ENCODE measurements at places on chromosomes 5 and 9.

DNA sequence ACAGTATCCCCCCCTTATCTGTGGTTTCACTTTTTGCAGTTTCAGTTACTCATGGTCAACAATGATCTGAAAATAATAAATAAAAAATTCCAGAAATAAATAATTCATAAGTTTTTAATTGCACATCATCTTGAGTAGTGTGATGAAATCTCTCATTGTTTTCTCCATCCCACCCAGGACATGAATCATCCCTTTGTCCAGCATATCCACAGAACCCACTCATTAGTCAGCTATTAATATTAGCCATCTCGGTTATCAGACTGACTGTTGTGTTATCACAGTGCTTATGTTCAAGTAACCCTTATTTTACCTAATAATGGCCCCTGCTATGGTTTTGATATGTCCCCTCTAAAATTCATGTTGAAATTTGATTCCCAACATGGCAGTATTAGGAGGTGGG lies 40.7 kb downstream of the FAM114A2 start:
- no peak for DNase-seq

DNA sequence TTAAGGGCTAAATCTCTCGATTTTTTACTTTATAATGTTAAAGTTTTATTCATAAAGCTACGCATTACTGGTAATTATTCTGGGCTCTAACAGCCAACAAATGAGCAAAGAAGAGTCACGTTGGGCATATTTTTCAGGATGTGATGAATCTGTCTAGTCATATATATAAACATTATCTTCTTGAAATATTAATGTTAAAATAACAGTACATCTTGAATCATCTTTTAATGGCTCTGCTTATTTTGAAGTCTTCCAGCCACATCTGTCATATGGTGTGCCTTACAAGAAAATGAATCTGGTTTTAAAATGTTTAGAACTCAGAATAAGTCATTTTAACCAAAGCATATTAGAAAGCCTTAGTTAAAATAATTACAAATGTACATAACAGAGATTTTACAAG lies 96.9 kb downstream of the CWC27 start:
- DNase-seq: no peak

GRCh38 chr5:145636371-145636770 lies 198.8 kb downstream of the PRELID2 start:
- no peak for DNase-seq

DNA sequence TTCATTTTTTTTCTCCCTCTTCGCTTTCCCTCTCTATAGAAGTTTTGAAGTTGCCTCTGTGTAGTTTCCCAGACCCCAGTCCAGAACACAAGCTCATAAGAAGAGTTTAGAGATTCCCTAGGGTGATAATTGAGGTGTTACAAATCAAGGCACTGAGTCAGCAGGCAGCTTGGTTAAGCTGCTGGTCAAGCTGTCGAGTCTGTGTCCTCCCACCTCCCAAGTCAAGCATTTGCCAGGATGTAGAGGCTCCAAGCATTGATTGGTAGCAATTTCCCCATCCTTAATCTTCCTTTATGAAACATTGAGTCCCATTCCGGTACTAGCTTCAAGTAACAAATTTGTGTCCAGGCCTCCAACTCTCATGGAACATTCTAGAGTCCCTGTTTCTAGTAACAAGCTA lies 47.5 kb upstream of the SLC1A1 start:
- no peak for DNase-seq

DNA sequence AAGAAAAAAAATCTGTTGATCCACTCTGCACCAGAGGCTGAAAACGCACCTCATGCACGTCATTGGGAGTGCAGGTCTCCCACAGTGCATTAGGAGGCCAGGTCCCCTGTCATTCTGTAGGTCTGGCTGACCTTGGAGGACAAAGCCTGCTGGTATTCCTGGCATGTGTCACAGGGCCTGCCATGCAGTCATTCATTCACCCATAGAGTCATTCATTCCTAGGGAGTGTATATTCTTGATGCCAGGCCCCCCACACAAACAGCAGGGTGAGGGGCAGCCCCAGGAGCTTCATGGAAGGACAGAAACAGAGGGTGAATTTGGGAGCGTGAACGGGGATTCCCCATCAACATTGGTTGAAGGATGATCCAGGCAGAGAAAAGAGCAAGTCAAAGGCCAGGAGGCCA lies 2.2 kb downstream of the GBGT1 start:
- DNase-seq: no peak

DNA sequence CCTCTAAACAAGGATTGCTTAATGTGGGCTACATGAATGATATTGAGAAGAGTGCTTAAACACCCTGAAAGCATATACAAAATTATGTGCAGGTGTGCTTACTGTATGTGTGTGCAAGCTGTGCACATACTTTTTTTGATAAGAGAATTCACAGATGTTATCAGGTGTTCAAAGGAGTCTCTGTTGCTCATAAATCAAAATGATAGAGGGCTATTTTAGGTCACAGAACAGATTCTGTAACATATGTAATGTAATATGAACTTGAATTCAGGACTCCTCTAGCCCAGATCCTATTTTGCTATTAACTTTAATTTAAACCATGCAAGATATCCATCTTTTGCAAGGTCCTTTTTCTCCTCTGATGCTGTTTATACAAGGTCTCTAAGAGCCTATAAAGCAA lies 38.2 kb downstream of the CCDC192 start:
- no peak for DNase-seq

DNA sequence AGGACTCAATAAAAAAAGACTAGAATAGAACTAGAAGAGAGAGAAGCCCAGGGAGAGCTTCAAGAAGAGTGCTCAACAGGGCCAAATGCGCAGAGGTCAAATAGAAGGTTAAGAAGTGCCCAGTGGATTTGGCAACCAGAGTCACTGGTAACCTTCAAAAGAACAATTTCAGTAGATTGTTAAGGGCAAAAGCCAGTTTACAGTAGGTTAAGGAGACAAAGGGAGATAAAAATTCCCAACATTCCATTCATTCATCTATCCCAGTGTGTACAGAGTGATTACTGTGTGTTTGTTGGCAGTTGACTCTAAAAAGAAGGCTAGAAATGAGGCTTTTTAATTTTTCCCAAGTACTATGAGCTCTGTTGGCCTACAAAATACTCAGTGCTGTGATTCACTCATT lies 69.4 kb downstream of the RIGI start:
- no peak for DNase-seq

GRCh38 chr9:132753593-132753880 lies 83.3 kb downstream of the GTF3C4 start:
- DNase-seq: no peak

Data from amniotic stem cell (primary cell).